ENCODE measurements at places on chromosomes 6 and 20. TPM values are rescaled to one million over a fixed set of nuclear protein-coding genes. Genes with fewer than 3 reads are reported as not detected.

GRCh38 chr20:33097001-33097400 is 17.6 kb downstream of the BPIFB4 start:
- DNase-seq, result no peak

DNA sequence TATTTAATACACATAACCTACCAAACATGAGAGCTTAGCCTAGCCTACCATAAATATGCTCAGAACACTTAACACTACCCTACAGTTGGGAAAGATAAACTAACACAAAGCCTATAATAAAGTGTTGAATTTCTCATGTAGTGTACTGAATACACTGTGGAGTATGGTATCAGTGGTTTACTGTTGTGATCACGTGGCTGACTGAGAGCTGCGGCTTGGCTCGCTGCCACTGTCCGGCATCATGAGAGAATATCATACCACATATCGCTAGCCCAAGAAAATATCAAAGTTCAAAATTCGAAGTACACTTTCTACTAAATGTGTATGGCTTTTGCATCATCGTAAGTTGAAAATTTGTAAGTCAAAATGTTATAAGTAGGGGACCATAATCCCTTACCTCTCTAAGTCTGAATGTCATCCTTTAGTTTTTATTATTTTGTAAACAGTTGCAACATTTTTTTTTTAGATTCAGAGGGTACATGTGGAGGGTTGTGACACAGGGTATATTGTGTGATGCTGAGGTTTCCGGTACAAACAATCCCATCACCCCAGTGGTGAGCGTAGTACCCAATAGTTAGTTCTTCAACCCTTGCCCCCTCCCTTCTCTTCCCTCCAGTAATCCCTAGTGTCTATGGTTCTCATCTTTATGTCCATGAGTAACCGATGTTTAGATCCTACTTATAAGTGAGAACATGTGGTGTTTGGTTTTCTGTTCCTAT is 14.6 kb upstream of the TAAR1 start:
- DNase-seq, result no peak

The RNF144B gene
- total RNA-seq, result 33.9 TPM

DNA sequence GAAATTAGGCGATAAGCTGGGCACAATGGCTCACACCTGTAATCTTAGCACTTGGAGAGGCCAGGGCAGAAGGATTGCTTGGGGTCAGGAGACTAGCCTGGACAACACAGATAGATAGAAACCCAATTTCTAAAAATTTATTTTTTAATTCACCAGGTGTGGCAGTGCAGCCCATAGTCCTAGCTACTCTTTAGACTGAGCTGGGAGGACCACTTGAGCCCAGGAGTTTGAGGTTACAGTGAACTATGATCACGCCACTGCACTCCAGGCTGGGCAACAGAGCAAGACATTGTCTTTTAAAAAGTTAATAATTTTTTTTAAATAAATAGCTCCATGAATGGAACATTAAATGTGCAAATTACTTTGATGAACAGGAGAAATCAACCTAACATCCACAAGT is 8.2 kb downstream of the ZNF318 start:
- DNase-seq, result no peak

- DNase-seq, result no peak
These were observed 71.6 kb upstream of the MAP3K7 start for GRCh38 chr6:90658497-90658896.

- DNase-seq, result no peak
These were observed 180.9 kb upstream of the DTNBP1 start for GRCh38 chr6:15843764-15844163.
